ENCODE measurements at places on chromosomes 5 and 9.
A peak's percentile ranks its signal among the peaks of the same experiment; 100 is the strongest.

GRCh38 chr5:6459896-6460295 is 11.2 kb downstream of the UBE2QL1 start:
- DNase-seq: no peak

DNA sequence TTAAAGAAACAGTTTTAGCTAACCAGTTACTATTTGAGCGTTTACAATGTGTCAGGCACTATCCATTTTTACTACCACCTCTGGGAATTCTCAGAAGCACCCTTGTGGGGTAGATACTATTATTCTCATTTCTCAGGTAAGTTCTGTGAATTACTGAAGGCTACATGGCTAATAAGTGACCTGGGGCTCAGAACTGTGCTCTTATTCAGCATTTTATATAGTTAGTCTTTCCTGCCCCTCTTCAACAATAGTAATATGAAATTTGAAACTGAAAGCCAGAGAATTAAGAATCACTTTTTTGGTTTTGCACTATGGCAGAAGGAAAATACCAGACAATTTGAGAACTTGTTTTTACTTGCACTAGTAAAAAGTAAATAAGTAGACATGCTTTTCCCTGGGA is 11.8 kb downstream of the ELL2 start:
- no peak for DNase-seq

DNA sequence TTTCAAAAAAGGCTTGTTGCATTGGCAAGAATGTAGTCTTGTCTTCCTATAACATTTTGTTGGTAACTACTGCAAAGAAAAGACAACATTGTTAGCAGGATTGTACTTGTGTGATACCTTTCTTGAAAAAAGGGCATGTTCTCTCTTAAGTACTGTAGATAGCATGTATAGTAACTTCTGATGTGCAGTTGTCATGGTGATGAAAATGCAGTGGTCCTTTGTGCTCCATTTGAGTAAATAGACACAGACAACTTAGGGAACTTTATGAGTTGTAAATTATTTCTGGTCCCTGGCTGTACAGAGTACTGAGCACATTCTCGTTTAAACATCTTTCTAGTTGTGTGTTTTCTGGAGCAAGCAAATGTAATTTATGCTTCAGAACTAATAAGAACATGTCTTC is 103.3 kb downstream of the CD180 start:
- DNase-seq: no peak

- no peak for DNase-seq
These were observed 13.4 kb downstream of the ABHD17B start for GRCh38 chr9:71897577-71897976.

GRCh38 chr5:119583684-119584083 is 45.7 kb upstream of the FAM170A start:
- DNase-seq: no peak

DNA sequence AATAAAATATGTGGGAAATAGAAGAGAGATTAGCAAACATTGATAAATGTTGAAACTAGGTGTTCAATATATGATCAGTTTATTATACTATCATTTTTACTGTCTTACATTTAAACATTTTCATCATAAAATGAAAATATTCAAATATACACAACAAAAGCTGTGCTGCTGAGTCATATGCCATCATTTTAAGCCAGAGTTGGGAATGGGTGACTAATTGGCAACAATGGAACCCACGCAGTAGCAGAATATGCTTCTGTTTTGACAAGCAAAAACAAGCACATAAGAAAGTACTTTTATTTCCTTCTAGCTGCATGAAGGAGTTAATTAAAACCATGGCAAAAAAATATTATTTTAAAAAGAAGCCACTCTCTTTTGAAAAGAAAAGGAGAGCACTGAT is 340.0 kb upstream of the EDIL3 start:
- DNase-seq: no peak

- no peak for DNase-seq
These were observed 54.5 kb downstream of the SH3PXD2B start for GRCh38 chr5:172399826-172400225.

- DNase-seq: no peak
These were observed 23.1 kb upstream of the AKNA start for GRCh38 chr9:114410910-114411309.

GRCh38 chr9:95857124-95857523 is 18.4 kb upstream of the ERCC6L2 start:
- no peak for DNase-seq

GRCh38 chr5:176854164-176854563 is 43.8 kb downstream of the UNC5A start:
- DNase-seq: no peak

DNA sequence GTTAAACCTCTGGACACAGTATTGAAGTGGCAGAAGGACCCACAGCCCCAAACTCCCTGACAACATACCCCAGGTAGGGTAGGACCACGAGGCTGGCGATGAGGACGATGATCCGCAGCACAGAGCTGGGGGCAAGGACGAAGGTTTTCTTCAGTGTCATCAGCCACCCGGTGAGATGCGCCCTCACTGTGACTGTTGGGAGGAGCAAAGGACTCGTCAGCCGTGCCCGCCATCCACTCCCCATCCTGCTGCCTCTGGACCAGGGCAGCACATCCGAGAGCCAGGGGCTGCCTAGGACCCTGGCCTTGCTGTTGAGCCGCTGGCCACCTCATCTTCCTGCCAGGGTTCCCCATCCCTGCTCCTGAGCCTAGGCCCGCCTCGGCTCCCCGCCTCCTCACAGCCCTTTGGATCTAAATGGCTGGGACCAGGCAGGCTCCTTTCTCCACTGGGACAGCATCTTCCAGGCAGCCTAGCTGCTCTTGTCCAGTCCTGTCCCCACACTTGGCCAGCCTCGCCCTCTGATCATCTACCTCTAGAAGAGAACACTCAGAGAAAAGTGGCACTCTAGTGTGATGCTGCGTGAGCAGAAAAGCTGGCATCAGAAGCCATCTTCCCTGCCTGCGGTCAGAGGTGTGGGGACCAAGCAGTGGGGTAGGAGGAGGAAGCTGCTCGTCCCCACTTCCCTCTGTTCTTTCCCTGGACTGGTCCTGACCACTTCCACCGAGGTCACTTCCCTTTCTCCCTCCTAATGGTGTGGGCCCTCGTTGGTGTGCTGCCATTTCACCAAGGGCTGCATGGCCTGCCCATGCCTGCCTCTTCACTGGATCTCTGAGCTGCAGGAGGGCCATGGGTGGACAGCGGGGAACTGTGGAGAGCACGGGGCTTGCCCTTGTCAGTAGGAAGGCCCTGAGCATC is 49.2 kb downstream of the OTULIN start:
- no peak for DNase-seq

- DNase-seq: no peak
These were observed 241.4 kb upstream of the SLC24A2 start for GRCh38 chr9:20030221-20030620.

DNA sequence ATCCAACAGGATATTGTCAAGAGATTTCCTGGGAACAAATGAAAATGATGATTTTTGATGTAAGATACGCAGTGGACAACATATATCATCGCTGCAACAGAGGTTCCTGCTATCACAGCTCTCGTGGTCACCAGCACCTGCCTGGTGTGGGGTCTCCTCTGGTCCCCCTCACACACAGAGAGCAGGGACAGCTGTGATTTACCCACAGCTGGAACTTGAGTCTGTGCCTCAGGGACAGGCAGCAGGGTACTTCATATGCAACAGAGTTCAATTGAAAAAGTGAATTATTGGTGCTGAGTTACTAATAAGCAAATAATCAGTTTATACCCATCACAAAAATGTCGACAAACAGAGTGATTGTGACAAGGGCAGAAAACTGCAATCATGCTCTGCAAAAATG is 93.4 kb downstream of the LMX1B start:
- no peak for DNase-seq

- no peak for DNase-seq
These were observed 1.4 kb upstream of the GABRB2 start for GRCh38 chr5:161547738-161548486.

GRCh38 chr9:125650271-125650737 is 56.7 kb downstream of the MAPKAP1 start:
- DNase-seq: no peak

DNA sequence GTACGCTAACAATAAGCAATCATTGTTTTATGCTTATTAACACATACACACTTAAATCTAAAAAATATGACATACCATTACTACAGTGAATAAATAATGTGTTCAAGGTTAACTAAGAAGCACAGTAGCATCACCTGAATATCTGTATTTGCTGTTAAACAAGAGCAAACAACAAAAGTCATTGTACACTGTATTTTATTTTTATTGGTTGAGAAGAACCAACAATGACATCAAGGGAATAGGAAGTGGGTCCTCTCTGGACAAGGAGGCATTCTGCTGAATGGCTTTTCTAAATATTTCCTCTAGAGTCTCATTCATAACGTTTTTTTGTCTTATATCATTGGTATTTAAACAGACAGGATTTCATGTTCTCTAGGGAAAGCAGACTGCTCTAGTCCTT is 460.4 kb downstream of the CDH9 start:
- peak; percentile 38 for DNase-seq

Data from DMS153 (cell line).